ENCODE measurements at places on chromosomes 5 and 9.

DNA sequence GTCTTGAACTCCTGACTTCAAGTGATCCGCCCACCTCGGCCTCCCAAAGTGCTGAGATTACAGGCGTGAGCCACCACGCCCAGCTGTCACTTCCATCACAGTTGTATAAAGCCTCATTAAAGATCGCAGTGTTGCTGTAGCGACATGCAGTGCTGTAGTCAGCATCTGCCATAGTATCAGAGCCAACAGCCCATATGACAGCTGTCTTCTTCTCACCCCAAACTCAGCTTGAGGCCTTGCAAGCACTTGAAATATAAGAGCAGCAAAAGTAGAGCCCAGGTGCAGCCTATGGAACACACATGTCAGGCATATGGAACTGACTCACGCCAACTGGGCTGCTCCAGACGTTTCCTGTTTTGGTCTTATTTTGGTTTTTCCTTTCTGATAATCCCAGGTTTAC, 167.8 kb downstream of the TRIO start:
- no peak for DNase-seq

DNA sequence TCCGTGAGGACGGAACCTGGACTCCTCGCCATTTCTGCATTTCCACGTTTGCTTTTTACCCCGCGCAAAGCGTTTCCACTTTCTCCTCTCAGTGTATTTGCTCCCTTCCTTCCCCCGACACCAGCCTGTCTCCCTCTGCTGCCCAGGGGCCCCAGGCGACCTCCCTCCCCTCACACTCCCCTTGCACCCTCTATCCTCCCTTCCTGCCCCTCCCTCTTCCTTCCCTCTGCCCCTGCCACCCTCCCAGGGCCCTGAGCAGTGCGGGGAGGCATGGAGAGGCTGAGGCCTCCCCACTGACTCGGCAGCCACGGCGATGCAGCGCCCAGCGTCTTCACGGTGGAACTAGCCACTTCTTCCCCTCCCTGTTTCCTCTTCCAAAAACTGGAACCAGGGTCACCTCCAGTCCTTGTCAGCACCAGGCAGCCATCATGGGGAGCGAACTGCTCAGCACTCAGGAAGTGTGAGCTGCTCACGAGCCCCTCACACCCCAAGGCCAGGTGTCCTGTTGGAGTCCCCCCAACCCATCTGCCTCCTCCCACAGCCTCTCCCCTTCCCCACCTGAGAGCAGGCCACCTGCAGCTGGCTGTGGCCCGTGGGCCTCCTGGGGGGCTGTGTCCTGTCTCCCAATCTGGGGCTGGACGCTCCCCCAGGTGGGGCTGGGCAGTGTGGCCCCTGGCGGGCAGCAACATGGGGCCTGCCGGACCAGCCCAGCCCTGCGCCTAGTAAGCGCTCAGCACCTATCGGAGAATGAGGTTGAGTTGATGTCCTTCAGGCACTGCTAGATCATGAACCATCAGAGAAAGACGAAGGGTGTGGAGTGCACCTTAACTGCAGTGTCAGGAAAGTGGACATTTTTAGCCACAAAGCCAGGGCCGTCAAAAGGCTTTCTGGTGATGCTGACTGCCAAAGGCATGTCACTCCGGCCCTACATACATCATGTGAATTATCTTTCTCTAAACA, 17.5 kb downstream of the UBE2QL1 start:
- no peak for DNase-seq

DNA sequence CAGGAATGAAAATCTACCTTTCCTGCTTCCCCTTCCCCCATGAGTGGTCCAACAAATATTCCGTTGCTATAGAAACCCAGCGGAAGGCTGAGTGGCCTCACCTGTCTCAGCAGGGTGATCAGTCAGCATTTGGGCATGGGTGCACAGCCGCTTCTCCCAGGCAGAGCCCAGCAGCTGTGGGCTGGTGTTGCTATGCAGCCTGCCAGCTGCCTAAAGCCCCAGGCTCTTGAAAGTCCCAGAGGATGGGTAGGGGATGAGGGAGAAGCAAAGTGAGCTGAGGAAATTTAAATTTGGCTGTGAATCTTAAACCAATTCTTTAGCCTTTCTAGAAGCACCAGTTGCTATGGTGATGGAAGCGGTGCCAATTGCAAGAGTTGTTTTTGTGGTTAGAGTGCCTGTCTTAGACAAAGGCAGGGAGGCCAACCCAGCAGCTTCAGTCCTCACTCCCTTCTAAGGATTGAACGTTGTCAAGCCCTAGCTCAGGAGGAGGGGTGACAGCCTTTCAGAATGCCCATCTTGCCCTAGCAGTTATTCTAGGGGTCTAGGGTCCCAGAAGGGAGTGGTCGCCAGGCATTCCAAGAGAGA, 151.5 kb upstream of the PITX1 start:
- no peak for DNase-seq

DNA sequence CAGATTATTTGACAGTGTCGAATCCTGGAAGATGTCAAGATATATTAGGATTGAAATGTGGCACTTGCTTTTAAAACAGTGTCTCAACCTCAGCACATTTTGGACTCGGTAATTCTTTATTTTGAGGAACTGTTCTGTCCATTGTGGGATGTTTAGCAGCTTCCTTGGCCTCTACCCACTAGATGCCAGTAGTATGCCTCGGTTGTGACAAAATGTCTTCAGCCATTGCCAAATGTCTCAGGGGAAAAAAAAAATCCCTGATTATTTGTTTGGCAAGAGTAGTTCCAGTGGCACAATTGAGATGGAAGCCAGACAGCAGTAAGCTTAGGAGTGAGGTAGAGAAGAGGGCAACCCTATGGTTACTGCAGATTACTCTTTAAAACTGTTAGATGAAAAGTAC, 694.5 kb upstream of the RIOK2 start:
- no peak for DNase-seq

DNA sequence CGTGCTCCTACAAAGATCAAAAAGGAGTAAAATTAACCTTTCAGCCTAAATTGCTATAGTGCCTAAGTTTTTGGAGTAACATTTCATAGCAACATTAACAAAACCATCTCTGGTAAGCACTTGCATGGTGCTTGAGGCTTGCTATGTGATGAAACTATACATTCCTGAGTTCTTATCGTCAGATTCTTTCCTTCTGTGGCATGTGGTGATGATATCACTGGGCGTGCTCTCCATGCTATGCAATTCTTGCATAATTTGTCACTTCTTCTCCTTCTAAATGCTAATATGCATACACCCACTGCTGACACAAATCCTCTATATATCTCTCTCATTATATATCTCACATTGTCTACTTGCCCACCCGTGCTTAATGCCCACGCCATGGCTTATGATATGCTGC, 2019.9 kb downstream of the MAT2B start:
- DNase-seq = no peak

DNA sequence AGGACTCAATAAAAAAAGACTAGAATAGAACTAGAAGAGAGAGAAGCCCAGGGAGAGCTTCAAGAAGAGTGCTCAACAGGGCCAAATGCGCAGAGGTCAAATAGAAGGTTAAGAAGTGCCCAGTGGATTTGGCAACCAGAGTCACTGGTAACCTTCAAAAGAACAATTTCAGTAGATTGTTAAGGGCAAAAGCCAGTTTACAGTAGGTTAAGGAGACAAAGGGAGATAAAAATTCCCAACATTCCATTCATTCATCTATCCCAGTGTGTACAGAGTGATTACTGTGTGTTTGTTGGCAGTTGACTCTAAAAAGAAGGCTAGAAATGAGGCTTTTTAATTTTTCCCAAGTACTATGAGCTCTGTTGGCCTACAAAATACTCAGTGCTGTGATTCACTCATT, 69.4 kb downstream of the RIGI start:
- no peak for DNase-seq

DNA sequence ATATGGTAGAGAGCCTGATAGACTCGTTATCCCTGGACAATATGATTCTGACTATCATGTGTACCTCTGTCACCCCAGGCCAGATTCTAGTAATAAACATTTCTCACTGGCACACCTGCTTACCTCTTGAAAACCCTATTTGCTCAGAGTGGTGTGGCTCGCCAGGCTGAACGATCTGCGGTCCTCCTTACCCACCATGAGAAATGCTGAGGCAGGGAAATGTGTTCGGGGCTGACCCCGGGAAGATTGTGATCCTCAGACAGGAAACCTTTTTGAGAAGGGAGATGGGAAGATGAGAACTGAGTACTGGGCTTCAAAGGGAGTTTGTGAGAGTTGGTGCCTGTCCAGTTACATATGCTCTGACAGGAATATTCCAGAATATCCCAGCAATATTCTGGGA, 10.7 kb upstream of the PRXL2C start:
- no peak for DNase-seq

DNA sequence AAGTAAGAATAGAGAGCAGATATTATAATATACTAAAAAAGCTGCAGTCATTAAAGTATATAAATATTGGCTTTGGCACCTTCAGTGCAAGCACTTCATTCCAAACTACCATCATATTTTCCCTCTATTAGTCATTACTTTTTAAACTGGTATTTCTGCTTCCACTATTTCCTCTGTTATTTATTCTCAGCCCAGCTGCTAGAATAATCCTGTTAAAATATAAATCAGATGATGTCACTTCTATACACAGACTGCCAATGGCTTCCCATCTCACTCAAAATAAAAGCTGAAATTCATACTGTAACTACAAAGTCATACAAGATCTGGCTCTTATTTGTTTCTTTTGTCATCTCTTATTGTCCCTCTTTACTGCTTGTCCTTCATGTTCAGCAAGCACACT, 432.9 kb downstream of the TLE4 start:
- DNase-seq = no peak

GRCh38 chr5:11050596-11051304, 289.7 kb upstream of the DAP start:
- DNase-seq = no peak

- no peak for DNase-seq
Observed at GRCh38 chr5:160161626-160162025, 42.4 kb upstream of the PWWP2A start.

GRCh38 chr5:109701252-109701651, 11.5 kb downstream of the MAN2A1 start:
- no peak for DNase-seq

- no peak for DNase-seq
Observed at GRCh38 chr5:145859453-145859852, 13.4 kb downstream of the GRXCR2 start.

GRCh38 chr5:1007681-1008450, 736 bp upstream of the NKD2 start:
- DNase-seq = no peak

- DNase-seq = no peak
Observed at GRCh38 chr9:92146610-92147009, 31.4 kb upstream of the SPTLC1 start.

- DNase-seq = no peak
Observed at GRCh38 chr5:51060953-51061352, 322.3 kb upstream of the ISL1 start.

- no peak for DNase-seq
Observed at GRCh38 chr5:179753971-179754370, 21.3 kb downstream of the MAML1 start.

- no peak for DNase-seq
Observed at GRCh38 chr5:94388773-94389514, 229.5 kb downstream of the KIAA0825 start.

GRCh38 chr9:130555968-130556367, 23.4 kb upstream of the FUBP3 start:
- no peak for DNase-seq

DNA sequence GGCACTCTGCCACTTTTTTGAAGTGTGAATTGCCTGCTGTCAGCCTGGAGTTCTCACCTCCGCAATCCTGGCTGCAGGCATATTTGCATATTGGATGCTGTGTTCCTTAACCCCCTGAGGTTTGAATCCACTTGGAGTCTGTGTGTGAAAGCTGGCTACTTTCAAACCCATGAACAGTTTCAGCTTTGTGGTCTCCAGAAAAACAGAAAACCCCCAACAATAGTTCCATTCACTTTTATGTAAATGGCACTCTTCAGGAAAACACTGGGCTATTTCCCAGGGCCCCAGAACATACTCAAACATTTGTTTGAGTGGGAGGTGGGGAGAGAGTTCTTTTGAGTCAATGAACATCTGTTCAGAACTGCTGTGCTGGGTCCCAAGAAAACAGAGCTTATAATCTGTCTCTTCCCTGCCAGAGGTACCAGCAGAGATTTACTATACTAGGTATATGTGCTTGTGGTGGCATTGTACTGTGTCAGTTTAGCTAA, 5.0 kb downstream of the NUDT2 start:
- DNase-seq = no peak

DNA sequence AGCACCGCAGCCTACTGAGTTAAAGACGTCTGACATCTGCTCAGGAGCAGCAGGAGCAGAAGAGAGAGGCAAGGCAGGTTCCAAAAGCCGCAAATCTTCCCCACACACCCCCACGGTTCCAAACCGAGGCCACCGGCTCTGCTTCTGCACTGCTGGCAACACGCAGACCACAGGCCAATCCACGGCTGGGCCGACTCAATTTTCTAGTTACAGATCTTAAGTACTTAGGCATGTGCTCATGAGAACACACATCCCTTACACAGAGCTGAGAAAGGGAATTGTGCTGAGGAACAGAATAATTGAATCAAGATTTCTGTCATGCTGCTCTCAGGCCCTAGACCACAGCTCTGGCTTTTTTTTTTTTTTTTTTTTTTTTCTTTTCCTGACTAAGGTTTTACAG, 32.6 kb downstream of the PAX5 start:
- no peak for DNase-seq

- no peak for DNase-seq
Observed at GRCh38 chr9:2720179-2720654, 2.9 kb downstream of the KCNV2 start.

DNA sequence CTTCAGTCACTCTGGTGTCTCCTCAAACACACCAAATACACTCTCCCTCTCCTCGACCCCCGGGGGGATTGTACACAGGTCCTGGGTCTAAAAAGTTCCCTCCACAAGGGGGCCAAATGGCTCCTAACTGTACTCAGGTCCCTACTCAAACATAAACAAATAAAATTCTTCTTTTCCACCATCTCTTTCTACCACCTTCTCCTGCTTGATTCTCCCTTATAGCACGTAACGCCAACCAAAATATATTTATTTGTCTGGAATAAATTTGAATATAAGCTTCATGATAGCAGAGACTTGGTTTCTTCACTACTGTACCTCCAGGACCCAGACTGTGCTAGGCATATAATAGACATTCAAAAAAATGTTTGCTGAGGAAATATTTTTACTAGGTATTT, 21.4 kb downstream of the ZNF608 start:
- DNase-seq = no peak

Measured in stimulated activated naive CD8-positive, alpha-beta T cell treated with anti-CD3 and anti-CD28 coated beads, Interleukin-15, Interleukin-2, amounts not matched to agents 100 U/mL and 50 U/mL, for 24 hours (primary cell).